Stimulated activated effector memory CD8-positive, alpha-beta T cell treated with anti-CD3 and anti-CD28 coated beads, Interleukin-12 subunit alpha, Interleukin-12 subunit beta, amount 100 ng/mL, for 72 hours (primary cell): ENCODE measurements at places on chromosomes 7 and 10.

DNA sequence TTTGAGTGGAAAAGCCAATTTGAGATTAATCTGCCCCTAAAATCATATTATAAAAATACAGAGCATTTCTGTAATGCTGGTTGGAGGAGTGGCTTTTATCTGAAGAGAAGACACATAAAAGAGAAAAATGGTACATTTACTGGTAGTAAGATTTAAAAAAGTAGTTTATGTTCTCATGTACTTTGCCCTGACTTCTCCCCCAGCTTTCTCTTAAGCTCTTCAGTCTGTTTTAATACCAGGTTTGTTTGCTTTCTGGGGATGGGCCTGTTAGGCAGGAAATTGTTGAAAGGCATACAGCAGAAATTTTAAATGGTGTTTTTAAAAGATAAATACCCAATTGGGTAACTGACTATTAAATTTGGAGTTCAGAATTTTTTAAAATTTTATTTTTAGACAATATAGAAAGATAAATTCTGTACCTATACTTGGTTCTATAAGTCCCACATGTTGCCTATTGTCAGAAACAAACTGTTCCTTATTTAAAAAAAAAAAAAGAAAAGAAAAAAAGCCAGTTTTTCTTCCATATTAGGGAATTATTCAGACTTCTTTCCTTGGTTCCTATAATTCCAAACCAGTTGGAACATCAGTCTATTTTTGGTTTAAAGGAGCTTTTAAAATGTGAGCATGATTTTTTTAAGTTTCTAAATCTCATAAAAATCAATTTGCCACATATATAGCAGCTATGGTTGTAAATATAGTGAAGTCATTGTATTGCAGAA is 136.6 kb downstream of the ARID5B start:
- no peak for DNase-seq

GRCh38 chr7:126720232-126720631 is 532.5 kb downstream of the GRM8 start:
- no peak for DNase-seq

DNA sequence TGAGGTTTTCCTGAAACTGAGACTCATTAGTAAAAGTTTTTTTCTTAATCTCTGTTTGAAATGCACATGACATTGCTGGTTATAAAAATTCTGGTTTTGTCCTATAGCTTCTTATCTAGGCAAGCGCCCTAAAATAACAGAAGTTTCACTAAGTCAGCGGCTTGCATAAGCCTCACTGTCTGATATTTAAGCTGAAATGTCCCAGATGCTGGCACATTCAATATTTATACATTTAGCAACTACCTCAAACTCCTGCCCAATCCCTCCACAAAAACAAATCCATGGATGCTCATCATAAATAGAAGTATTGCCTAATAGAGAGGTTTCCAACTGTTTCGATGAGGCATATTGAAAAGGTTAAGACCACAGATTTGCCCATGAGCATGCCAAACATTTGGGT is 83.1 kb upstream of the EGR2 start:
- no peak for DNase-seq

GRCh38 chr7:50940621-50941020 is 157.9 kb upstream of the GRB10 start:
- no peak for DNase-seq

GRCh38 chr10:72316748-72317435 is 37.8 kb downstream of the DNAJB12 start:
- DNase-seq = no peak

- peak; percentile 45 for DNase-seq
Measured at GRCh38 chr10:84308021-84308420, 20.4 kb upstream of the CCSER2 start.

DNA sequence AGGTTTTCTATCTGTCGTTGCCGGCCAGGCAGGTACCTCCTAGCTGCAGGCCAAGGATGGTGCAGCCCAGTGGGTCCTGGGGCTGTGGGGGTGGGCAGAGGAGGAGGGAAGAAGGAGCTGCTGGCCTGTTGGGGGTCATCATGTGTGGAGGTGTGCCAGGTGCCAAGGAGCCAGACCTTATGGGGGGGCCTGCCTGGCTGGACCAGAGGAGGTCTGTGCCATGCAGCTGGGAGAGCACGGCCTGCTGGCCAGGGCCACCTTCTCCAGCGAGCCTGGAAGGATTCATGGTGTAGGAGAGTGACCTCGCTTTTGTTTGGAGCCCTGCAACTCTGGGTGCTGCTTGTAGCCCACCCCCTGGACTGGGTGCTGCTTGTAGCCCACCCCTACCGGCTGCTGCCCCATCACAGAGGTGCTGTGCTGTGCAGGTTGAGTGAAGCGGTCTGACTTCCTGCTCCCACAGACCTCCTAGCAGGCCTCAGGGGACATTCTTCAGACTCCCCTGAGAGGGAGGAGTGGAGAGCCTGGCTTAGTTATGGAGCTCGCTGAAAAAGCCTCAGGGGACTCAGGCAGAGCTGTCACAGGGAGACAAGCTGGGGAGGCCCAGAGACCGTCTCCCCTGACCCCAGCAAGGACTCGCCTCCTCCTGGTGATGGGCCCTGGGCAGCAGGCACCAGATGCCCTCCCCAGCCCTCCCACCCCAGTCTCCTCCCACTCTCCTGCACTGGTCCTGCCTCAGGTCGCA is 67.7 kb upstream of the AQP1 start:
- no peak for DNase-seq
